Activated naive CD8-positive, alpha-beta T cell treated with anti-CD3 and anti-CD28 coated beads, Interleukin-2, amount 10 ng/mL, durations not matched to agents 7 days and 5 days (primary cell): ENCODE measurements at places on chromosomes 7 and 10. TPM values are rescaled to one million over a fixed set of nuclear protein-coding genes. Genes with fewer than 3 reads are reported as not detected.
A peak's percentile ranks its signal among the peaks of the same experiment; 100 is the strongest.

DNA sequence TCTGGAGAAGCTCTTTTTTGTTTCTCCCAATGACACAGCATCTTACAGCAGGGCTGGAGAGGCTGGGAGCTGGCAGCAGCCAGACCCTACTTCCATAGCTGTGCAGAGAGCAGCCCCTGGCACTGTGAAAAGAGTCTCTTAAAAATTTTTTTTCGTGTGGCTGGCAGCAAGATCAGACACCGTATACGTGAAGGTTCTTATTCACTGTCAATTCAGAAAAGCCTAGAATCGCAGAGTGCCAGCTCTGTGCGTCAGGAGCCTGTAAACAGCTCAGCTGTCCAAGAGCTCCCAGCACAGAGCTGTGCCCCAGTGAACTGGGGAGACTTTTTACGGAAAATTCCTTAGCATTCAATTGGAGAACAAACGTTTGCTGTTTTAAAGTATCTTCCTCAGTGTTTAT lies 6.5 kb downstream of the BAG3 start:
- no peak for DNase-seq

- DNase-seq = no peak
Measured at GRCh38 chr10:9868499-9868898, 1149.2 kb upstream of the CELF2 start.

DNA sequence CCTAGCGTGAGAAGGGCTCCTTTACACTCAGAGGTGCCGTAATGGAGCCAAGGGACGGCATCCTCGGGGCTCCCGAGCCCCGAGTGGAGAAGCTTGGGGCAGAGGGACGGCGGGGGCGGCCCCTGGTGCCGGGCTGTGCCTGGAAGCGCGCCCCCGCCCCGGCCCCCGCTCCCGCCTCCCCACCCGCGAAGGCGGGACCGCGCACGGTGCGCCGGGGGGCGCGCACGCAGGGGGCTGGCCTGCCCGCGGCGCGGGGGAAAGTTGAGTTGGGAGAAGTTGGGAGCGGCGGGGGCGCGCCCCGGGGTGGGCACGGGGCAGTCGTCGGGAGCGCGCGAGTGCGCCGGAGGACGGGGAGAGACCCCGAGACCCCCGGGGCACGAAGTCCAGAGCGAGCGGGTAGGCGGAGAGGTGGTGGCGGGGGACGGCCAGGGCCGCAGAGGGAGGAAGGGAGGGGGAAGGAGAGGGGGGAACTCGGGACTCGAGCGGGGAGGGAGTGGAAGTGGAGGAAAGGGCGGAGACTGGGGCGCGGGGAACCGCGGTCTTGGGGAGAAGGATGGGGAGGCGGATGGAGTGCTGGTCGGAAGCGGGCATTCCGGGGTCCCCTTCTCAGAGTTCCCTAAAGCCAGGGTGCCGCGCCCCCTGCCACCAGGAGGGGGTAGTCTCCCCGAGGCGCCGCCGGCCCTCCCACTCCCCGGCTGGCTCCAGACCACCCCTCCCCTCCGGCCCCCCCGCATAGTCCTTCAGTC lies at the start of gene SLC4A2:
TSS of gene SLC4A2 (plus strand) at position 223 of the 746 bp plus-strand sequence. CDS start 2,399 bp downstream, outside the sequence.
- peak; percentile 91 for DNase-seq

DNA sequence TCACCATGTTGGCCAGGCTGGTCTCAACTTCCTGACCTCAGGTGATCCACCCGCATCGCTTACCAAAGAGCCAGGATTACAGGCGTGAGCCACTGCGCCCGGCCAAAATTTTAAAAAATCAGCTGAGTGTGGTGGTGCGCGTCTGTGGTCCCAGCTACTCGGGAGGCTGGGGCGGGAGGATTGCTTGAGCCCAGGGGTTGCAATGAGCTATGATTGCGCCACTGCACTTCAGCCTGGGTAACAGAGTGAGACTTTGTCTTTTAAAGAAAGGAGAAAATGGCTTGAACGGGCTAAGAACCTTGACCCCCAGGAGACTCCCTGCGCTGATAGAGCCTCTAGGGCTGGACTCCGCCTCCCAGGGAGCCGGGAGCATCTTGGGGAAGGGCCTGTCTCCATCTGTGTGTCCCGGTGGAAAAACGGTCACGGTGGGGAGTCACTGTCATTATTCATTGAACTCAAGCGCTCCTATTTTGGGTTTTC lies 760 bp upstream of the KCTD7 start:
- no peak for DNase-seq

GRCh38 chr10:73585327-73585726 lies 5.8 kb downstream of the USP54 start:
- no peak for DNase-seq

GRCh38 chr7:82810558-82811259 lies 352.0 kb downstream of the PCLO start:
- no peak for DNase-seq

DNA sequence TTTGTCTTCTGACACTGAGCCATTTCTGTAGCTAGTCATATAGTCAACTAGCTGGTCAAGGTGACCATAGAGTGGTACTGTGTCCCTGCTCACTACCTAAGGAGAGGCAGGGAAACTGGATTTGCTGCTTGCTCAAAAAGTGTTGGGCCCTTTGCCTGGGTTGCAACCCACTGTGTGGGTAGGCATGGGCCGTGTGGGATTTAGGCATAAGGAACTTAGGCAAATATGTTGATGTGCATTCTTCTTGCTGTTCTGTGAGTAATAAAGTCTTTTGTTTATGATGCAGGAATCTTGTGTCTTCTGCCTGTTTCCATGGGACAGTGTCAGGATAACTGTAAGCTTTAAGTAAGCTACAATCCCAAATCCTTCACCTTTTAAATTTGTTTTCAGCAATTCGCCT lies 23.1 kb upstream of the TCTN3 start:
- no peak for DNase-seq

- DNase-seq = no peak
Measured at GRCh38 chr10:1114719-1115606, 58.8 kb downstream of the WDR37 start.

GRCh38 chr7:126569402-126569801 lies 683.3 kb downstream of the GRM8 start:
- no peak for DNase-seq

DNA sequence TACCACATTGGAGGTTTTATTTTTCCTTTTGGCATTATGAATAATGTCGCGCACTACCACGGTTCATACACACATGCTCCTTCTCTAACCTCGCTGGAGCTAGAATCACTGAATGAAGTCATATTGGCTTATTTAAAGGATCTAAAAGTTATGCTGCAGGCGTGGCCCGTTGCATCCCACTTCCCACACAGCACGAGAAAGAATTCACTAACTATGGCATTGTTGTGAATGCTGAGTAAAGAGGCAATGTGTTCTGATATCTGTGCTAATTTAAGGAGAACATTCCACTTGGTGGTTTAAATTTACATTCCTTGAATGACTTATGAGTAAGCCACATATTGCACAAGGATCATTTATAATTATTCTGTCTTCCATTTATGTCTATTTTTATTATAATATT lies 20.7 kb downstream of the TCERG1L start:
- no peak for DNase-seq

GRCh38 chr10:3272300-3272699 lies 99.7 kb upstream of the PITRM1 start:
- DNase-seq = no peak

DNA sequence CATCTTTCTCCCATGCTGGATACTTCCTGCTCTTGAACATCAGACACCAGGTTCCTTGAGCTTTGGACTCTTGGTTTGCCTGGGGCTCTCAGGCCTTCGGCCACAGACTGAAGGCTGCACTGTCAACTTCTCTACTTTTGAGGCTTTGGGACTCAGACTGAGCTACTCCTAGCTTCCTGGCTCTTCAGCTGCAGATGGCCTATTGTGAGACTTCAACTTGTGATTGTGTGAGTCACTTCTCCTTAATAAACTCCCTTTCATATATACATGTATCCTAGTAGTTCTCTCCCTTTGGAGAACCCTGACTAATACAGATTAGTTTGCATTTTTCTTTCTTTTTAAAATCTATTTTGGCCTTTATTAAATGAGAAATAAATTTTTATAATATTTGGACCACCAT lies 276.2 kb upstream of the SEMA3C start:
- no peak for DNase-seq

DNA sequence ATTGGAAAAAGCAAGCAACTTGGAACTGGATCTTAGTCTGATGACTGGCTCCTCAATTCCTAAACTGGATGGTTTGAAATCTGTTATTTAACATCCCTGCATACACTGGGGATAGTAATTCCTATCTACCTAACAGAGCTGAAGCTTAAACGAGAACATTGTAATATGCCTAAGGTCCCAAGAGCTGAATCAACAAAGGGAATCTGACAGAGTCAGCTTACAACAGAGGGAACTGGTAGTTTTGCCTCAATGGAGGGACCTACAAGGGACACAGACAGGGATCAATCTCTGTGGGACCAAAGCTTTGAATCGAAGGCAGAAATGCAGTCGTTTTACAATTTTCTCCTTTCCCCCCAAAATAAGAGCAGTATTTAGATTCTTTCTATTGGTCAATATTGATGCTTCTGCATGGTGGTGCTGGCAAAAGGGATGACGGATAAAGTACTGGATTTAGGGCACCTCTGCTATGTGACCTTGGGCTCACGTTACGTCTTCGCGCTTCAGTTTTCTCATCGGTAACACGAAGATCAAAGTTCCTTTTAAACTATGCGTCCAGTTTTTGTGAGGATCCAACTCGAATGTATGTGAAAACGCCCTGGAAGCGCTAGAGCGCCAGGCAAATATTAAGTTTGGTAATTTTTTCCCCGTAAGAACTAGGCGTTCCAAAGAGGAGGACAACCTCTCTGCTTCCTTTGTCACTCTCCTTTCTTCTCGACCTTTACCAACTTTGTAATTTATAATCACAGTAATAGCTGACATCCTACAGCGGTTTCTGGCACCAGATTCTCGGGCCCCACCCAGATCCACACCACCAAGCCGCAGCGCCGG lies 1.1 kb downstream of the ACTR1A start:
- no peak for DNase-seq

- no peak for DNase-seq
Measured at GRCh38 chr7:4227105-4228010, 454.7 kb upstream of the FOXK1 start.

- DNase-seq = no peak
Measured at GRCh38 chr7:31892099-31892829, 177.9 kb downstream of the PDE1C start.

DNA sequence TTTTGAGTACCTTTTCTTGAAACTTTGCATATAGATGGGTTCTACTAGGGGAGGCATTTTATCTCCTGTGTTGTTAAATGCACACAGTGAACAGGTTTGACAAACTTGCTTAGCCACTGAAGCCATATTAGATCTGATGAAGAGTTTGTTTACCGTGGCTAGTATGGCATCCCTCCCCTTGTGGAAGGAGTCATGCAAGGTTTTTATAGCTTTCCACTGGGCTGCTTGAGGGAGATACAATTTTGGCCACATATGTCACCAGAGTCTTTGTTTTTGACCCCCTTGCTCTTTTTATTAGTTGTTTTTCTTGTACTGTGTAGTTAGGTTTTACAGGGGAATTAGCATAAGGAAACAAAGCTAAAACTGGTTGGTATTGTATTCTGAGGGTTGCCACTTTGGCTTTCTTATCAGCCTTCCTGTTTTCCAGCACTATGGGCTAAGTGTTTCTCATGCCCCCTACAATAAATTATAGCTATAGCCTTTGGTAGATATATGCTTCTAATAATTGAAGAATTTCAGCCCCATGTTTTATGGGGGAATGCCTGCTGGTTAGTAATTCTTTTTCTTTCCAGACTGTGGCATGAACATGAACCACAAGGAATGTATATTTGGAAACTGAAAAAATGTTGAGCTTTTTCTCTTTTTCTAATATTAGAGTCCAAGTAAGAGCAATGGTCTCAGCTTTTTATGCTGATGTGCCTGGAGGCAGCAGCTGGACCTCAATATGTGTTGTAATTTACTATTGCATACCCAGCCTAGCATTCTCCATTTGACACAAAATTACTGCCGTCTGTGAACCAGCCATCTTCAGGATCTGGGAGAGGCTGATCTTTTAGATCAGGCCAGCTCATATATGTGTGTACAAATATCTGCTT lies 18.4 kb upstream of the STEAP2 start:
- no peak for DNase-seq

DNA sequence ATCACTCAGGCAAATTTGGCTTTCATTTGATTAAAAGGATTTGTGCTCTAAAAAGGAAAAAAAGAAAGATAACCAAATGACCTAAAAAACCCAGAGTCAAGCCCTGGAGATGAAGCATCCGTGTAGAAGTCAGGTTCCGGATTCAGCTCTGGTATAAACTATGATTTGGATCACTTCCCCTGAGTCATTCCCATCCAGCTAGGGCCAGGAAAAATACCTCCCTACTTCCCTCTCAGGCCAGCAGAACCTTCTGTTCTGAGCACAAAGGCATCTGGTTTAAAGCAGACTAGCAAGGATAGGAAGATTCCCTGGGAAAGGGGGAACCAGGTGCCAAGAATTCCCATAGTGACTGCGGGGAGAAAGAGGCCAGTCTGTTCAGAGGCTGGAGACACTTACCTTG lies 25.7 kb upstream of the NDST2 start:
- no peak for DNase-seq

DNA sequence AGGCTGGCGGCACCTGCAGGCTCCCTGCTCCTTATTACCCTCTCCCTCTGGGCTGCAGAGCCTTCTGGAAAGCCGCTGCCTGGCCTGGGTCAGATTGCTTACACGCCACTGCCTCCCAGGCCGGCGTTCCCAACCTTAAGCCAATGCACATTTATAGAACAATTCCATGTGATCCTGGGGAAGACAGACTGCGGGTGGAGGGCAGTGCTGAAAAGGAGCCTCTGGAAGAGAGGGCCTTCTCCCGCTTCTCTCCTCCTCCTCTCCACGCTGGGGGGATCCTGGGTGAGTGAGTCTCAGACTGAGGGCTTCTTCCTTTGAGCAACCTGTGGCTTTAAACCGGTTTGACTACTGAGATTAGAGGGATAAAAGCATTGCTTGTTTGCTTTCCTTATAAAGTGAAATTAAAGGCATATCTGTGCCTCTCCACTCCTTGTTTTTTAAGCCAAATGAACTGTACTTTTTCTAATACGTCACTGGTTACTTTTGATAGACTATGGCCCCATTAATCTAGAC lies 5.5 kb downstream of the TACC2 start:
- DNase-seq = no peak

- DNase-seq = no peak
Measured at GRCh38 chr10:1107679-1108078, 51.5 kb downstream of the WDR37 start.

DNA sequence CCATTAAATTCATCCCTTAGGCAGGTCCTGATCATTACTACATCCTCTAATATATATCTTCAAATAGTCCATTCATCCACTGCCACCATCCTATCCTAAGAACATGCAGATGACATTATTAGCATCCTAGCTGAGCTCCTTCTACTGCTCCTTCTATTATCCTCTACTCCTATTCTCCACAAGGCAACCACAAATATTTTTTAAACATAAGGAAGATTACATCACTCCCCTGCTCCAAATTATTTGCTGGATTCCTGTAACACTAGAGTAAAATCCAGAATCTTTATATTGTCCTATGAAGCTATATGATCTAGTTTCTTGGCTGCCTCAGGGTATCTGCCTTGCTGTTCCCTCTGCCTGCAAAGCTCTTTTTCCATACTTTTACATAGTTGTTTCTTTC lies 176.3 kb upstream of the SLC26A5 start:
- DNase-seq = no peak

SMIM30 gene
- total RNA-seq = 24.2 TPM

OR6V1 gene
- total RNA-seq = not detected

CLCN1 gene
- 0.08 TPM for total RNA-seq

ANKRD1 gene
- not detected for total RNA-seq

BZW2 gene
- total RNA-seq = 44.1 TPM

MMD2 gene
- total RNA-seq = not detected

CNTNAP2 gene
- not detected for total RNA-seq

STOX1 gene
- total RNA-seq = 0.67 TPM

TUBAL3 gene
- total RNA-seq = not detected
